GM12865 (cell line): ENCODE measurements at places on chromosomes 2 and 18.

DNA sequence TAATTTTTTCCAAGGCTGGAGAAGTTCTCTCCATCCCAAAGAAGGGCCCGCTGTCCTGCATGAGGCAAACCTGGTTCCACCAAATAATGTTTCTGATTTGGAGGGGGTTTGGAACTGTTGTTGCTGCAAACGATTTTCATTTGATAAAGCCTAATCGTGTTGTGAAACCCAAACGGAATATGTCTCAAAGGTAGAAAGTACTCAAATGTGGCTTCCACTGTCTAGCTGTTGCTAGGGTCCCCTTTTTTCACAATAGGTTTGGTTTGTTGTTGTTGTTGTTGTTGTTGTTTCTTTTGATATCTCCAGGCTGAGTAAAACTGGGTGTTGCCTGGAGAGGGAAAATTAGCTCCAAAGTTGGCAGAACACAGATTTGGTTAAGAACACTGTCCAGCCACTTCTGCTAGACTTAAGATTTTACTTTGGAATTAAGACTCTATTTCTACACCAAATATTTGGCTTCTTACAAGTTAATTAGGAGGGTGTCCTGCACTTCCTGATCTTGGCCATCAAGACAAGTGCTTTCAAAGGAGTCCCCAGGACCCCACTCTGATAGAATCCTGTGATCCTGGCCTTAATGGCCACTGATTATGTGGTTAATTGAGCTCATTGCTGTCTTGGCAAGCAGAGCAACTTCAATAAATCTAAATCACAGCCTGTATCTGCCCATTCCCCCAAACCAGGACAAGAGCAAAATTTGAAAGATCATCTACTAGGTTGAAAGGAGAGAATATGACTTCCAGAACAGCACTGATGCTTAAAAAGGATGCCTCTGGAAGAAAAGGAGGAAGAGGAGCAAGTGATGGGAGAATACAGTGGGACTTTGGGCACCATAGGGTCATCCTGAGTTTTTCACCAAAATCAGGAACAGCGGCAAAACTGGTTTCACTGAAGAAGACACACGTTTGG, 3.3 kb upstream of the HOXD13 start:
- no peak for DNase-seq

GRCh38 chr2:146189541-146189940, 1655.3 kb upstream of the ACVR2A start:
- DNase-seq: no peak

DNA sequence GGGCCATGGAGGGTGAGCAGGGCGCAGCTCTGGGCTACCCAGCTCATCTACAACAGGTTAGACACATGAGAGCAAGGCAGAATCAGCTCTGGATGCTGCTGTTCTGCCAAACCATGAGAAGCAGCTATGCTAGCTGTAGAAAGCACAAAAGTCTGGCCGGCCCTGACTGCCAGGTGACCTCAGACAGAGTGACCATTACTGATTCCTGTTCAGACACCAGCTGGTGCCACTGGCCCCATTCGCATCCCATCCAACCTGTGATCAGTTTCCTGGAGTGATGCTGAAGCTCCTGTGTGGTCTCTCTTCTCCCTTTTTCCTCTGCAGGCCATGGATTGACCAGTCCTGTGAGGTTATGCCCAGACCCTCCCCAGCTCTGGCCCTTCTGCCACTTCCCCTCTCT, 14.3 kb downstream of the RBMS1 start:
- no peak for DNase-seq

DNA sequence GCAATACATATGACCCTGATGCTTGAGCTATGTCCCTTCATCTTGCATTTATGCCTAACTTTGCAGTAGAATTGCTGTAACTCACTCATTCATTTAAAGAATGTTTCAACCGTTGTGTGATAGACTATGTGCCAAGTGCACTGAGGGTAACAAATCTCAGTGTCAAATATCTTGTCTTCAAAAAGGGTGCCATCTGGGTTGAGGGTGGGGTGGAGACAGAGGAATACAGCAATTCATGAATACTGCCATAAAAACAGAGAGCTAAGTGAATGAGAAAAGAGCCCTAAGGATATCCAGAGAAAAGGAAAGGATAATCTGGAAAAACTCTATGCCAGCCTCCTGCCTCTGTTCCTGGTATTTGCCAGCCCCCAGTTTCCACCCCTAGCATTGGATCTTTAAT, 1534.4 kb upstream of the PIK3C3 start:
- DNase-seq: no peak

DNA sequence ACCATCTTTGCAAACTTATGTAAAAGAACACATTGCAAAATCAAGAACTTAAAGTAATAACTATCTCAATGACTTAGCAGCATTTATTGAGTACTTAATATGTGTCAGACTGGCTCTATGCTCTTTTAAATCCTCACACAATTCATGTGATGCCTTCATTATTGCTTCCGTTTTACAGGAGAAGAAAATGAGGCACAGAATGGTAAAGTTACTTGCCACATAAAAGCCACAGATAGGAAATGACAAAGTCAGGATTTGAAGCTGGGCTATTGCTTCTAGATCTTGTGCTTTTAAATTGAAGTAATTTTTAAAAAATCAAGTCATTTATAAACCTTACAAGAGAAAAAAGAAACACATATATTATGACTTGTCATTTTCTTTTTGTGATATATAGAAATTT, 174.2 kb downstream of the WDR7 start:
- DNase-seq: no peak

- no peak for DNase-seq
Measured at GRCh38 chr2:188813315-188813714, 160.9 kb upstream of the COL3A1 start.

- no peak for DNase-seq
Measured at GRCh38 chr2:238169708-238170251, 11.0 kb downstream of the ERFE start.

DNA sequence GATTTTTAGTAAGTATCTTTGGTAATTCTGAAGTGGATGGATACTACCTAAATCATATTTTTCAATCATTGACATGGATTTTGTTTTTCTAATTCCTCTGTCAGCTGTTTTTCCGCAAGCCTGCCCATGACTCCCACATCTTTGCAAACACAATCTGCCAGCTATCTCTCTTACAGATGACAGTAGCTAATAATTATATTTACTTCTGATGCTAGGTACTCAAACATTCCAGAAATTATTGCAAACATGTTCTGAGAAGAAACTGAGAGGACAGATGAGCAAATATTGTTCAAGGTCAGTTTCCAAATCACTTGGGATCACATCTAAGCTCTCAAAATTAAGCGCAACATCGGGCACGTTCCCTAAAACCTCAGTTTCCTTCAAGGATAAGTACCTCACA, 270.0 kb upstream of the CDH19 start:
- DNase-seq: no peak

DNA sequence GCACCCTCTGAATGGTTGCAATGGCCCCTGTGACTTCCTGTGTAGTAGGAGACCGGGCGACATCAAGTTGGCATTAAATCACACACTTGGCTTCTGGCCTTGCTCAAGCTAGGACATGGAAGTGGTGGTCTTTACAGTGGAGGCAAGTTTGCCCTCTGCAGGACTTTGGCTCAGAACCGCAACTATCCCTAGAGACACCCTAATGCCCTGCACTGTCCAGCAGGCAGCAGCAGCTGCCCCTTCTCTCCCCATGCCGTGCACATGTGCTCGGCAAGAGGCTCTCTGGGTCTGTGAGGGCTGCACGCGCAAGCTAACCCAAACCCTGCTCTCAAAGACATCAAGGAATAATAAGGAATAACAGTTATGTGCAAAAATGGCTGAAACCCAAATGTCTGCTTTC, 106.5 kb downstream of the COL6A3 start:
- DNase-seq: no peak

- no peak for DNase-seq
Measured at GRCh38 chr18:64777556-64777955, 628.7 kb upstream of the LINC00305 start.

DNA sequence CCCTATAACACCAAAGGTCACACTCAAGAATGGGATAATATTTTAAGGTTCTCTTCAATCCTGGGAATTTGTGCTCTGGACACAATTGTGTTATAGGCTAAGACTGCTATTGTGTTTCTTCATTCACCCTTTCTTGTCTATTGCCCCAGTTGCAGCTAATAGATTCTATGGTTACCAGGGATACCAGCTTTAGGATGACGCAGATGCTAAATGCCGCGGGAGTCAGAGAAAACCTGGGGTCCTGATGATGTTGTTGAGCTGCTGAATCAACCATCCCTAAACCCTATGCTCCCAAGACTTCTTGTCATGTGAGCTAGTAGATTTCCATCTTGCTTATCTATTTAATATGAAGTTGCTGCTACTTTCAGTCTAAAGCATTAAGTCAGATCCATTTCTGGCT, 5.4 kb downstream of the CRYGD start:
- no peak for DNase-seq

DNA sequence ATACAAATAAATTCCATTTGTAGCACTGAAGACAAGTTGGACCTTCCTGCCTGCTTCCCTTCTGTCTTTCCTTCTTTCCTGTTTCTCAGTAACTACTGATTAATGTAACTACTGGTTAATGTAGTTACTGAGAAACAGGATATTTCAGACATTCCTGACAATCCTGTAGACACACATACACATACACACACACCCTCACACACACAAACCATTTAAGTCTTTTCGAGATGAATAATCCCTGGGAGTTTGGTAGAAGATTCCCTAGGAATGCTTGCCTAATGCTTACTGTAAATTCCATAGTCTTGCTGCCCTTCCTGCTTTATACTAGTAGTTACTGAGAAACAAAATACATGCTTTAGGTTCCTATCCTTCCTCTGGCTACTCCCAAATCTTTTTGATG, 83.9 kb downstream of the PIK3C3 start:
- DNase-seq: no peak

- peak; percentile 42 for DNase-seq
Measured at GRCh38 chr18:54558609-54559585, 32.1 kb upstream of the DYNAP start.

GRCh38 chr18:54702686-54703085, 111.6 kb downstream of the DYNAP start:
- DNase-seq: no peak

DNA sequence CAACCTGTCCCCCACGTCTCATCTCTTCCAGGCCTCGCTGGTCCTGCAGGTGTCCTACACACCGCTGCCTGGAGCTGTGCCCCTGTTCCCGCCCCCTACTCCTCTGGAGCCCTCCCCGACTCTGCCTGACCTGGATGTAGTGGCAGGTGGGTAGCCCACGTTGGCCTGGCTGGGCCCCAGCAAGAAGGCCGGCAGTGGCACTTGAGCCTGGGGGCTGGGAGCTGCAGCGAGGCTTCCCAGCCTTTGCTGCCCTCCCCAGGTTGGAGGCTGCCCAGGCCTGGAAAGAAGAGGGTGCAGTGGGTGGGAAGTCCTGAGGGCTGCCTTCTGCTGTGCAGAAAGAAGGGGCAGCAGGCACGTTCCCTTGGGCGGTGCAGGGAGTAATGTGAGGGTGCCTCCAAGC, 58.4 kb downstream of the DYSF start:
- no peak for DNase-seq
